ENCODE measurements at places on chromosomes 3 and 15.
A peak's percentile ranks its signal among the peaks of the same experiment; 100 is the strongest.

DNA sequence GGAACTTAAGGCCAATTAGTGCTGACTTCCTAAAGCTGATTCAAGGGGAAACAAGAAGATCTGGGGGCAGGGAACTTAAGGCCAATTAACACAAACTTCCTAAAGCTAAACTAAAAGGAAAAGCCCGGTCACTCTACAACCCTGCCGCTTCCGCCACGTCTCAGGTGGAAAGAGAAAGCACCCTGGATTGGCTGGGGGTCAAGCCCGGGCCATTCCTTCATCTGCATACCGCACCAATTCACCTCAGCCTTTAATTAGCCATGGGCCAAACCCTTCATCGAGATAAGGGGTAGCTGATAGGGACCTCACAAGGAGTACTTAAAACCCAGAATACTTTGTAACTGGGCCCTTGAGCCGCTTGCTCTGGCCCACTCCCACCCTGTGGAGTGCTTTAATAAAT, 14.4 kb downstream of the TMPRSS7 start:
- DNase-seq, result no peak

DNA sequence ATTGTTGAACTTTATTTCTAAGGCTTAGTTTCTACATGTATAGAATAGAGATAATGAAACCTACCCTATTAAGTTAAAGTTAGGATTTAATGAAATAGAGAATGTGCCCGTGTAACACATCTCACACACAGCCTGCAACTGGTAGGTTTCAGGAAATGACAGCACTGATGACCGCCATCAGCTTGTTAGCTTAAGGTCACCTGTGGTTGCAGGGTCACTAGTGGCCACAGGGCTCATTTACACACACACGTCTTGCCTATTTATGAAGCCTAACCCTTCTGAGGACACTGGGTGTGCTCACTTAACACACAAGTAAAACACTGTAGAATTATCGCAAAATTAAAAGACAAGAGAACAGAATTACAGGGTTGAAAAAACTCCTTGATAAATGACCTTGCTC, 20.1 kb downstream of the CHRM5 start:
- DNase-seq, result no peak

DNA sequence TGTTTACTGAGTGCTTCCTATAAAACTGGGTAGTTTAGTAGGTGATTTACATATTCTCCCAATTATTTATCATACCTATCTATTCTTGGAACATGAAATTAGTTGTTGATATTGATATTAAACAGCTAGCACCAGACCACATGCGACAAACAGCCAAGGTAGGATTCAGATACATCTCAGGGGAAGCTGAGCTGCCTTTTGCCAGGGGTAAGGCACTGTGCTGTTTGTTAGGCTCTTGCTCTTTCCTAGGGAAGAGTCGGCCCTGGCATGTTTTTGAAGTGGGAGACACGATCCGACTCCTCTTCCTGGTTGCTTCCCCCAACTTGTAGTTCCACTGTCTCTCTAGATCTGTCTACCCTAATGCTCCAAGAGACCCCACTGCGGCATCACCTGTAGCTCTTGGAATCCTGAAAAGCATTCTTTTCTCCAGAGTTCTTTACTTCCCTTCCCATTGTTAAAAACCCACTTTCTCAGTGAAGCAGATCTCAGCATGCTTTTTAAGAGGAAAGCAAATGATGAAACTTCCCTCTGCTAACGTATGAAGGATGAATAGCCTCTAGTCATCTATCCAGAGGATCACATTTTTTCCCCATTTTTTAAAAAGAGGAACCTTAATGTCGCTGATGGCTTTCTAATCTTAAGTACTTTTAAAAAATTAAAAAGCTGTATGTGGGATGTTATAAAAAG, 138.4 kb downstream of the GHSR start:
- no peak for DNase-seq

GRCh38 chr3:15522016-15522415, 510 bp upstream of the COLQ start:
- no peak for DNase-seq

- DNase-seq, result no peak
Measured at GRCh38 chr3:16433701-16434151, 79.8 kb downstream of the RFTN1 start.

DNA sequence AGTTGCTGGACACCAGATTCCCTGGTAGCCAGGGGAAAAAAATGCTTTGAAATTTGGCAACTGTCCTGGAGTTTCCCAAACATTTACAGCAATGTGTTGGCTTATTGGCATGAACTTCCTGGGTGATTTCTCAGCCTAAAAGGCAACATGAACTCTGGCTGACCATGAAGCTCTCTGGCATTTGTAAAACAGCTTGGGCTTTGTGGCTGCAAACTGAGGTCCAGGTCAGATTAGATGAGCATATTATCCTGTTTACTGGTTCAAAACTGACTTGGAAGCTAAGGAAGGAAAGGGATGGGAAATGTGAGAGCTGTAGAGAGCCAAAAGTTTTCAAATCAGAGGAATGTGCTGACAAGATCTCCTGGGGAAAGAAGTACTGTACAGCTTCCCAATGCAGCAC, 139.0 kb downstream of the P3H2 start:
- no peak for DNase-seq

DNA sequence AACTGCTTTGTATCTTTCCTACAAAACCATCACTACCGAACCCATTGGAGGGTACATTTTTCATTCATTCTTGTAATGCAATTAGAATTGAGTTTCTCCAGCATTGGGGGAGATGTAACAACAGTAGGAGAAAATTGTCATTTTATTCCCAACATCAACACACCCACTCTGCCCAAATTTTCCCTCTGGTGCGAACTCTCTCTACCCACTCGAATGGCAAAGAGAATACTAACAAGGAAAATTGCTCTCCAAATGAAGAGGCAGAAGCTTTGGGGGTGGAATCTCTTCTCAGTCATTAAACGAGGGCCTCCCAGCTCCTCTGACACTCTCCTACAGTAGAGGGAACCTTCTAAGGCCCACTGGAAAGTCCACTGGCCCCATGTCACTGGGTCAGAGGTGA, 135.7 kb downstream of the MEGF11 start:
- no peak for DNase-seq

GRCh38 chr15:28002867-28003266, 96.2 kb downstream of the OCA2 start:
- DNase-seq, result no peak

GRCh38 chr15:39171944-39172368, 408.9 kb upstream of the THBS1 start:
- peak; percentile 21 for DNase-seq

GRCh38 chr3:195583831-195584542, at the start of gene APOD:
Gene APOD, minus strand, starts transcription at chr3:195583940. Its CDS starts 4,479 bp downstream, at chr3:195579461.
- DNase-seq, result no peak

GRCh38 chr3:165355316-165355715, 159.1 kb upstream of the SLITRK3 start:
- DNase-seq, result no peak

GRCh38 chr15:79105141-79105540, 14.6 kb upstream of the RASGRF1 start:
- DNase-seq, result no peak

DNA sequence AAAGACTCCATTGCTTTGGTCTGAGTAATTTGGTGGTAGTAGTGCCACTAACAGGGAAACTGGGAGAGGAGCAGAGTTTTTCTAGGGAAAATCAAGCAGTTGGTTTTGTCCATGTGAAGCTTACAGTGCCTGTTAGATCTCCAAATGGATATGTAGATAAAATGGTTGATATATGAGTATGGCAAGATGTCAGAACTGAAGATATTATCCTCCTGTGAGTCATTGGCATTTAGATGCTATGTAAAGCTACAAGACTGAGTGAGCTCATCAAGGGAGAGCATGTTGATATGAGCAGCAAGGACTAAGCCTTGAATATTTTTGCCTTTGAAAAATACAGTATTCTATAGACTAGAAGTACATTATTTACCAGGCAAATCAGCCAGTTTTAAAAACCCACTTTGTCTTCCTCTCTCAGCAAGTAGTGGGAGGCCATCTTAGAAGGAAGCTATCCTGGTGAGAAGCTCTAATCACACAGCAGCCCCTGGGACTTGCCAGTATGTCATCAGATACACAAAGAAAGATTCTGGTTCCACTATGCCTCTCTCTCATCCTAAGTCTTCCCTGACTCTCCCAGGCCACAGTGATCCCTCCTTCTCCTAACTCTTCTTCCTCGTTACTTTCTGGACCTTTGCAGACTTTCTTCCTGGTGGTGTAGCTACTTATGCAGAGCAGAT, 77.4 kb upstream of the ANKRD28 start:
- DNase-seq, result no peak

DNA sequence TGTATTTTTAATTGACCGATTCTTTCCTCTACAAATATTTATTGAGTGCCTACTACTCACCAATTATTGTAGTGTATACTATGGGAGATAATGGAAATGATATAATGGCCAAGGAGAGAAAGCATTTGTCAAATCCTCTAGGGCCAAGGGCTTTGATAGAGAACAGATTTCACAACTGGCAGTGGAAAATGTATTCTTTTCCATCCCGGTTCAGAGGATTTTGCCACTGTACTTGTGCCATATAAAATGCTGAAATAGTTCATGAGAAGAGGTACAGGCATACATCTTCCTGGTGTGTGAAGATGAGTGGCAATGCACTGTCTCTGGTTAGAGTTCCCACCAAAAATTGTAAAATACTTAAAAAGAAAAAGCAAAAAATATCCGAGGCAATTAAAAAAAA, 451.6 kb upstream of the TPRG1 start:
- no peak for DNase-seq

- DNase-seq, result no peak
Measured at GRCh38 chr3:66395635-66396034, 105.2 kb downstream of the LRIG1 start.

DNA sequence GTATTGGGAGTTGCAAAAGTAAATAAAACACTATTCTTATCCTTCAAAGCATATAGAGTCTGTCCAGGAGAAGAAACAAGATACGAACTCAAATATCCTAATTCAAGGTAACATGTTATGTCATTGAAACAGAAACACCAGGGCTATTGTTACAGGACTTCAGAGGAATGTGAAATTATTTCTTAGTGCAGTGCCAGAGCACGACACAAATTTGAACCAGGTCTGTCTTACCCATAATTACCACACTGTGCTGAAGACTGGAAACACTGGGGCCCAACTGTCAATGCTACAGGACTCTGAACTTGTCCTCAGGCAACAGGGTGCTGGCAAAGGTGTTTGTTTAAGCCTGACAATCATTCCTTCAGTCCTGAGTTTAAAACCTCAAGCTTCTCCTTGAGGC, 633.6 kb upstream of the UBE2E2 start:
- no peak for DNase-seq

DNA sequence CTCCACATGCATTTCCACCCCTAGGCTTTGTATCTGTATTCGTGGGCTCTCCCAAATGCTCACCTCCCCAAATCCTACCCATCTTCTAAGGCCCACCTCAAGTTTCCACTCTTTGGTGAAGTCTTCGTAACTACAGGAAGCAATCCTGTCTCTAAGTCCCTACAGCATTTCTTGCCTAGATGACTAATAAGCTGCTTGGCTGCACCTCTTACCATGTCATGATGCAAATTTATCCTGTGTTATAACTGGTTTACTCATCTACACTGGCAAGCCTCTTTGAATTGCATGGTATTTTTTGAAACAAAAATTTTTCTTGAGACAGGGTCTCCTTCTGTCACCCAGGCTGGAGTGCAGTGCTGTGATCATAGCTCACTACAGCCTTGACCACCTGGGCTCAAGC, 73.3 kb downstream of the SETMAR start:
- DNase-seq, result no peak

- DNase-seq, result no peak
Measured at GRCh38 chr3:69825446-69825845, 86.2 kb downstream of the MITF start.

DNA sequence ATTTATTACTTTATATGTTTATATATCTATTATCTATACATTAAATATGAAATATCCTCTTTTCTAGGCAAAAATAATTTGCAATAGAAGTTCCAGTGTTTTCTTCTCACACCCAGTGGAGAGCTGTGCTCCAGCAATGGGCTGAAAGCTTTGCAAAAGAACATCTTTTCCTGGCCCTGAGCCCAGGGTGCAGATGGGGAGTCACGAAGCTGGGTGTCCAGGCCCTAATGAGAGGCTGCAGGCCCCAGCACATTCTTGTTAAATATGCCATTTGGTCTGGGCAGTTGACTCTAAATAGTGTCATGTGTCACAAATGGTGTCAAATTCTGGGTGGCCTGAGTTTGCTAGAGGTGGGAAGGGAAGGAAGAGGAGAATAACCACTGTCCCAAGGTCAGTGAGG, 5.7 kb downstream of the NTRK3 start:
- DNase-seq, result no peak

- no peak for DNase-seq
Measured at GRCh38 chr3:58565621-58566397, 11.4 kb downstream of the FAM107A start.

GRCh38 chr15:49079340-49080039, 33.2 kb upstream of the SECISBP2L start:
- no peak for DNase-seq

GRCh38 chr3:61847784-61848462, 286.6 kb downstream of the PTPRG start:
- DNase-seq, result no peak

DNA sequence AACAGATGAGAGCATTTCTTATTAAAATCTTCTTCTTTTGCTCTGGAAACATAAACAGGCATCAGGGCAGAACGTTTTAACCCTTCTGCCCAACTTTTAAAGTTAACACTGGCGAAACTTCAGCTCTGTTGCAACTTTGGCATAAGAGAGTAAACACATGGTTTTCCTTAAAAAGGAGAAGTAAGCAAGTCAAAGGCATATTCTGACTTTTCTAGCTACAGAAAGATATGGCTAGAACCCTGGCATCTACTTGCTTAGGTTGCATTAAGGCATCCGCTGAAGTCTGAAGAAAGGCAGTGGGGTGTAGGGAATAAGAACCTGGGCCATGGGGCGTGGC, 13.3 kb upstream of the IL16 start:
- no peak for DNase-seq

- DNase-seq, result no peak
Measured at GRCh38 chr3:190265796-190266195, 56.5 kb downstream of the CLDN1 start.

- no peak for DNase-seq
Measured at GRCh38 chr3:194738254-194739093, 52.8 kb downstream of the FAM43A start.

GRCh38 chr15:70538278-70538677, 225.1 kb downstream of the UACA start:
- no peak for DNase-seq

DNA sequence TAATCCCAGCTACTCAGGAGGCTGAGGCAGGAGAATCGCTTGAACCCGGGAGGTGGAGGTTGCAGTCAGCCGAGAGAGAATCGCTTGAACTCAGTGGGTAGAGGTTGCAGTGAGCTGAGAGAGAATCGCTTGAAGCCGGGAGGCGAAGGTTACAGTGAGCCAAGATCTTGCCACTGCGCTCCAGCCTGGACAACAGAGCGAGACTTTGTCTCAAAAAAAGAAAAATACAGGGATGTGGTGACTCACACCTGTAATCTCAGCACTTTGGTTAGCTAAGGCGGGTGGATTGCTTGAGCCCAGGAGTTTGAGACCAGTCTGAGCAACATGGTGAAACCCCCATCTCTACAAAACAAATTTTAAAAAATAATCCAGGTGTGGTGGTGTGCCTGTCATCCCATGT, 26.8 kb downstream of the UBE2E1 start:
- no peak for DNase-seq

Measured in stimulated activated CD8-positive, alpha-beta memory T cell treated with anti-CD3 and anti-CD28 coated beads, Interleukin-7, amount 100 ng/mL, for 24 hours (primary cell).